HCT116 (cell line): ENCODE measurements at places on chromosomes 7 and 10. TPM values are rescaled to one million over a fixed set of nuclear protein-coding genes. Genes with fewer than 3 reads are reported as not detected.

DNA sequence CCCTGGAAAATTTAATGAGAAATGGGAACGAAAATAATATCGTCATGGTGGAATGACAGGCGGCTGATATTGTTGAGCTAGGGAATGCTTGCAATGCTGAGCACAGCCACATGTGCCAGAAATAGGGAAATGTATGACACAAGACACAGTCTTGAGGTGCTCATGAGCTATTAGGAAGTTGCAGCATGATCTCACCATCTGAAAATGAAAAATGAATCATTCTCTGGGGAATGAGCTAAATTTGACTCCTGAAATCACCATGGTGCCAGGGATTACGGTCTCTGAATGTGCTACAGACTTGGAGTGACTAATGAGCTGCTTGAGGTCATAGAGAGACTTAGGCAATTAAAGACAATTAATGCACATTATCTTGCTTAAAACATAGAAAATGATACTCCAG, 845.0 kb downstream of the CNTNAP2 start:
- no peaks in the 10 kb centered on the region for H3K27me3 ChIP-seq
- DNase-seq = no peak
- H3K36me3 ChIP-seq = no peaks in the 10 kb centered on the region
- no peaks in the 10 kb centered on the region for H3K4me1 ChIP-seq

- H3K36me3 ChIP-seq = no peaks in the 10 kb centered on the region
- no peak for DNase-seq
- H3K4me1 ChIP-seq = no peaks in the 10 kb centered on the region
These were observed 137.7 kb downstream of the RTKN2 start for GRCh38 chr10:62130948-62131347.

GRCh38 chr7:3910054-3910453, 609.0 kb downstream of the SDK1 start:
- no peaks in the 10 kb centered on the region for H3K36me3 ChIP-seq
- H3K27ac ChIP-seq = no peak overlapping the region
- 0 out of 2 replicates have a peak, but pooled peaks cover 3% of the 10 kb centered on the region for H3K27me3 ChIP-seq
- H3K4me3 ChIP-seq = no peak overlapping the region

- H3K36me3 ChIP-seq = no peaks in the 10 kb centered on the region; the same call in 1 of the 2 replicates
- peaks cover 5% of the 10 kb centered on the region for H3K4me1 ChIP-seq
- H3K4me3 ChIP-seq = no peak overlapping the region
- H3K27ac ChIP-seq = no peak overlapping the region
These were observed 5.7 kb upstream of the ZC3HAV1L start for GRCh38 chr7:139041378-139042085.

- peaks cover 6% of the 10 kb centered on the region; the same call in 1 of the 2 replicates for H3K27me3 ChIP-seq
- no peaks in the 10 kb centered on the region for H3K4me1 ChIP-seq
- no peak overlapping the region for H3K27ac ChIP-seq
- DNase-seq = peak; percentile 63
- H3K36me3 ChIP-seq = no peaks in the 10 kb centered on the region
- no peak overlapping the region for H3K4me3 ChIP-seq
These were observed 116.8 kb upstream of the PRSS1 start for GRCh38 chr7:142632271-142633134.

DNA sequence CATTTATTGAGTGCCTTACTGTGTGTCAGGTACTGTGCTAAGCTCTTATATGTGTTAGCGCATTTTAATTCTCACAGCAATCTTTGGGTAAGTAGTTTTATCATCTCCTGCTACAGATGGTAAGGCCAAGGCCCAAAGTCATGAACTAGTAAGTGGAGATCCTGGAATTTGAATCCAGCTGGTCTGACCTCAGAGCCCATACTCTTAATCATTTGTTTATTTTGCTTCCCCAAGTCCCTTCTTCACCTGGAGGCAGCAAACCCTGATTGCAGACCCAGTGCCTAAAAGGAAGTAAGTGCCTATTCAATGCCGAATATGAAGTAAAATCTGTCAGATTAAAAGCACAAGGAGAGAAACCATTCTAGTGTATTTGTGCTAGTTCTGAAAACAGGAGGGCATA, 182.9 kb upstream of the TCF7L2 start:
- H3K36me3 ChIP-seq = no peaks in the 10 kb centered on the region
- H3K27ac ChIP-seq = no peak overlapping the region
- H3K4me1 ChIP-seq = peaks cover 13% of the 10 kb centered on the region; the same call in 1 of the 2 replicates
- no peak for DNase-seq
- no peak overlapping the region for H3K4me3 ChIP-seq

DNA sequence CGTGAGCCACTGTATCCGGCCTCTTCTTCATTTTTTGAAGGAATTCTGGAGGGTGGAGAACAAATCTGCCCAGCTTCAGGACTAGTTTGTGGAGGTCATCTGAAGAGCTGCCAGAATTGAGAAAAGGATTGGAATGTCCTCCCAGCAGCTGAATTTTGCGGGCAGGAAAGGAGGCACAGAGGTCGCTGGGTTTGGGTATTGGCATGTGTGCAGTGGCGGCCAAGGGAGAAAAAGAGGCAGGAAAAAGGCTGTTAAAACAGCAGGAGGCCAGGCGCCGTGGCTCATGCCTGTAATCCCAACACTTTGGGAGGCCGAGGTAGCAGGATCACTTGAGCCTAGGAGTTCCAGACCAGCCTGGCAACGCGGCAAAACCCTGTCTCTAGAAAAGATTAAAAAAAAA, 80.4 kb downstream of the HIP1 start:
- H3K4me1 ChIP-seq = peaks cover 13% of the 10 kb centered on the region; the same call in 1 of the 2 replicates
- no peaks in the 10 kb centered on the region for H3K36me3 ChIP-seq
- no peaks in the 10 kb centered on the region for H3K27me3 ChIP-seq

Gene CCDC7
- total RNA-seq = 4.0 TPM

Gene RBP3
- total RNA-seq = not detected

Gene SEMA3D
- total RNA-seq = 1.4 TPM
